ENCODE measurements at places on chromosomes 6 and 20.

GRCh38 chr6:2990248-2990931, 9.3 kb upstream of the NQO2 start:
- no peak for DNase-seq

DNA sequence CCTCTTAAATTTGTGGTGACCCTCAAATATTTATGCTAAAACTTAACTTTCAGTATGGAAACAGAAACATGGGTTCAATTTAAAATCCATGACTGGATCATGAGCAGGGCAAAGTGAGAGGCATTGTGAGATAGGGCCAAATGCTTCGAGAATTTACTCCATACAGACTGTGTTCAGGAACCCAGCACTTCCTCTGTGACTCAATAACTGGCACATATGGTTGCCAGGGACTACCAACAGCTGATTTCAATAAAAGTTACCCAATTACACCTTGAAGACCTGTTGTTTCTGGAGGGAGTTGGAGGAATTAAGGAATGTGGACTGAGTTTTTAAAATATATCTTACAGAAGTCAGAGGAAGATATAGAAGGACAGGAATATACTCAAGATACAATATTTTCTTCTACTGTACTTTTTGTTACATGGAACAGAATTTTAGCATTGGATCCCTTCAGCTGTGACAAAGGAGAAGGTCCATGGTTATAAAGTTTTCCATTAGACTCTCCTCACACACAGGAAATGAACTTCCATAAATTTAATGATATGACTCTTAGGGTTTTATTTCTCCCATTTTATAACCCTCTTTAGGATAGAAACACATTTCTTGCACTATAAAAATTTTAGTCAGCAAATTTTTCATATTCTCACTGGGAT, 258.5 kb downstream of the KHDC1L start:
- no peak for DNase-seq

DNA sequence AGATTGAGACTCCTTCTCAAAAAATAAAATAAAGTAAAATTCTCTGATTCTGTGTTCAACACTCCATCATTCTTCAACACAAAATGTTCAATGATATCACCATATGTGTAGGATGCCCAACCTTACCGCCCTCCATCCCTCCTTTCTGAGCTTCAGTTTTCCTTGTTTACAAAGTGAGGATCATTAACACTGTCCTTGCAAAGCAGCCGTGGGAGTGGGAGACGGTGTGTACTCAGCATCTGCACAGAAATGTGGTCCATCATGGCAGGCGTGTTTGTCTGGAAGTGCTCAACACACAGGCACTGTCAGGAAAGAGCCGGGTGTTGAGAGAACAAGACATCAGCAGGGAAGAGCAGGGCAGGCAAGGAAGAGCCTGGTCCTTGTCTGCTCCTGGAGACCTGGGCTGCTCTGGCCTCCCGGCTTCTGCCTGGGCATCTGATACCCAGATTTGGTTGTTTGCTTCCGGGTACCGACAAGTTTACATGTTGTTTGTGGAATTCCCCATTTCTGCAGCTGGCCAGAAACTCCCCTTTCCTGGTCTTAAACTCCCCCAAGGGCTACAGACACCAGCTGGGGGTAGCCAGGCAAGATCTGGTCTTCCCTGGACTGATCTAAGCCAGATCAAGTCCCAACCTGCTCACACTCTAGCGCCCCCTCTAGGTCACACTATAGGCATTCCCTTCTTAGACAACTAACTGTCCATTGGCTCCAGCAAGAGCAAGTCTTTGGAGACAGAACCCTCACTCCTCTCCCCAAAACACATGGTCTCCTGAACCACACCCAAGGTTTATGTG, 26.7 kb upstream of the TTPAL start:
- no peak for DNase-seq

GRCh38 chr6:33731035-33731434, 15.7 kb downstream of the IP6K3 start:
- DNase-seq: no peak

Data from NCI-H1694 (cell line).